ENCODE measurements at places on chromosomes 12 and 14. TPM values are rescaled to one million over a fixed set of nuclear protein-coding genes. Genes with fewer than 3 reads are reported as not detected.

The OR4E2 gene
- not detected for total RNA-seq

The CDK4 gene
- total RNA-seq, result 235 TPM

The FAM222A gene
- 1.1 TPM for total RNA-seq

The KRT72 gene
- total RNA-seq, result not detected

The OVCH1 gene
- total RNA-seq, result not detected

The PPP1R1A gene
- total RNA-seq, result not detected

The ITGB7 gene
- total RNA-seq, result 0.80 TPM

The GCH1 gene
- 12.8 TPM for total RNA-seq

The PRR4 gene
- total RNA-seq, result 0.20 TPM

The KDM2B gene
- 28.4 TPM for total RNA-seq

The SLC5A8 gene
- total RNA-seq, result not detected

The REP15 gene
- 4.7 TPM for total RNA-seq

The SLC6A12 gene
- not detected for total RNA-seq

The NINJ2 gene
- total RNA-seq, result 5.7 TPM

The TAS2R20 gene
- 0.13 TPM for total RNA-seq

The PMEL gene
- not detected for total RNA-seq

The HCAR1 gene
- total RNA-seq, result 0.13 TPM

The KCNC2 gene
- not detected for total RNA-seq

The YAF2 gene
- total RNA-seq, result 9.4 TPM

The OS9 gene
- total RNA-seq, result 185 TPM

The ANKS1B gene
- 0.13 TPM for total RNA-seq

The TMTC1 gene
- total RNA-seq, result 9.3 TPM

The RNF212B gene
- not detected for total RNA-seq

The APOF gene
- total RNA-seq, result not detected

The EML1 gene
- 37.9 TPM for total RNA-seq

The IFNG-AS1 gene
- not detected for total RNA-seq

The TMEM253 gene
- not detected for total RNA-seq

The MUCL1 gene
- total RNA-seq, result not detected

The GPR84 gene
- not detected for total RNA-seq

The KIF26A gene
- 9.4 TPM for total RNA-seq

The SPRING1 gene
- total RNA-seq, result 34.2 TPM

The HOXC4 gene
- not detected for total RNA-seq

The HVCN1 gene
- total RNA-seq, result 4.1 TPM

The FLRT2 gene
- total RNA-seq, result 35.6 TPM

The NKX2-8 gene
- not detected for total RNA-seq

The KLRC4 gene
- total RNA-seq, result not detected

The PRIMA1 gene
- total RNA-seq, result not detected

The KRT3 gene
- total RNA-seq, result not detected

The C14orf132 gene
- 2.2 TPM for total RNA-seq

The CFAP73 gene
- total RNA-seq, result not detected

The AEBP2 gene
- total RNA-seq, result 9.7 TPM

The GLIPR1L2 gene
- 0.05 TPM for total RNA-seq

All from mammary microvascular endothelial cell (primary cell).